WERI-Rb-1 (cell line): ENCODE measurements at places on chromosomes 7 and 10.
A peak's percentile ranks its signal among the peaks of the same experiment; 100 is the strongest.

- peak; percentile 30 for DNase-seq
Observed at GRCh38 chr10:80204677-80205476, 460 bp downstream of the ANXA11 start.

DNA sequence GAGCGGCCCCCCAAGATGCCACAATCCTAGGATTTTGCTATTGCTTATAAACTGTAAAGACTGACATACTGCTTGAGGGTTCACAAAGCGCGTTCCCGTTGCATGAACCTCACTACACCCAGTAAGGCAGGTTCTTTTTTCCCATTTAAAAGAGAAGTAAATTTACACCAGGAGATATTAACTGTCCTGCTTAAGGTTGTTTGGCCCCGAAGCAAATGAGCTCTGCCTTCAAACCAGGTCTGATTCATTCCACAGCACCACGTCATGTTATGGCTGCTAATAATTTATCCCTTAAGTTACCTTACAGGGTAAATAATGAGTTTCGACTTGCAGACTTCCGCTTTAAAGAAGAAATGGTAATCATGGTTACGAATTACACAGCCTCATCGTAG lies 559 bp upstream of the FKBP14 start:
- no peak for DNase-seq

GRCh38 chr7:130486954-130487436 lies 4.9 kb upstream of the MEST start:
- DNase-seq = no peak

GRCh38 chr7:129771201-129771927 lies 159.8 kb downstream of the NRF1 start:
- DNase-seq = no peak

DNA sequence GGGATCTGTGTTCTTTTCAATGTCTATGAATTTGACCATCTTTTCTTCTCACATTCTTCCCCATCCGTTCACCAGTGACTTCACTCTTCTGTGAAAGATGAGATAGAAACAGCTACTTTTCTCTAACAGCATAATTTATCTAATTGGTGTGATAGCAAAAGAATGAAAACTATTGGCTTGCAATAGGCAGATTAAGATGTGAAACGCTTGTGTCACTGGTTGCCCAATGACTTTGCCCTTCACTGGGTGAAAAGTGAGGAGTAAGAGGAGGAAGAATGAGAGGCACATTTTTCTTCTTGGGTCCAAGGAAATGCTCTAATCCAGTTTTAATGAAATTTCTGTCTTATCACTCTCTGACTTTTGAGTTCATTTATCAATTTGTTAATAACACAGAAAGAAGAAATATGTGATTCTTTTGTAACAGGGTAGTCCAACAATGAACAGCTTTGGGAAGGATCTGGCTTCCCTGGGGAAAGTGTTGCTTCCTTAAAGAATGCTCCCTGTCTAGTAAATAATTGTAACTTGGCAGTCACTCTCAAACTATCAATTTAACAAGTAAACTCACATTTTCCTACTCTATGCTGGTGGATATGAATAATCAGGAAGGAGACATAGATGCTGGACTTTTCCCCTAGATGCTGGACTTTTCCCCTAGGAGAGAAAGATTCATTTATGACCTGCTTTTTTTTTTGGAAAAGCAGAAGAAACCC lies 35.1 kb downstream of the BET1 start:
- DNase-seq = no peak

- DNase-seq = no peak
Observed at GRCh38 chr7:43351683-43352082, 231.2 kb upstream of the STK17A start.

- no peak for DNase-seq
Observed at GRCh38 chr7:155907450-155908200, 95.4 kb upstream of the SHH start.

DNA sequence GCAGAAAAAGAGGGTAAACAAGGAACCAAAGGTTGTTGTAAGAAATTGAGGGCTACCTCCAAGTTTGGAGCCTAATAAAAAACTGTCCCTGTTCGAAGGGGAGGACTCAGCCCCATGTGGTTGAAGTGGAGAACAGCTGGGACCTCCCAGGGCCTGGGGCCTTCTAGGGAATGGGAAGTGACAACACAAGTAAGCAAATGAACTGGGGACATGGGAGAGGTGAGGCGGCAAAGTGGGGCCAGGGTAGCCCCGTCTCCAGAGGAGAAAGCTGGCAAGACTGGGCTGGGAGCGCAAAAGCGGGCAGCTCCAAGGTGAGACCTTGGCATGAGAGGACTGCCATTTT lies 198.1 kb downstream of the ZNF438 start:
- DNase-seq = no peak

DNA sequence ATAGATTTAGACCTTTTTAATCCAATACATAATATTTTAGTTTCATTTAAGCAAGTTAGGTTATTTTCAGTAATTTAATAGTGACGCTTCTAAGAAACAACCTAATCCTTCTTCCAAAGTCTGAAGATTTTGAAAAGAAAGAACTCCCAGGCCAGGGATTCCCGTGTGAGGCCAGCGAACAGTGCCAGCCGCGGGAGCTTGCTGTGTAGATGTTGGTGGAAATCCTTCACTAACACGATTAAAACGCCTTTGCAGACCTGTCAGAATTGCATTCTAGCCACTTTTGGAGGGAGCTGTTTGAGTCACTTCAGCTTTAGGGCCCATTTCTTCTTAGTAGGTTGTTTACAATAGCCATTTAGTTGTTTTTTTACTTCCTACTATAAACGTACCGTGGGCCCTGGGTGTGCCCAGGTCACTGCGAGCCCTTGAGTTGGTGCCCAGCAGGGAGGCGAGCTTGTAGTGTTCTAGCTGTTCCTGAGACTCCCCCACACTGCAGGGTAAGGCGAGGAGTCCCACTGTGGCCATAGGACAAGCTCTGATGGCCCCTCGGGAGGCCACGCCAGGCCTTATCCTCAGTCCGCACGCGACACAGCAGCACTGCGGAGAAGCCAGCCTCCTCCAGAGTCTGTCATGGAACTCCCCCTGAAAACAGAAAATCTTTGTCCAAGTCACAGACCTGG lies 32.3 kb downstream of the PPP2R2D start:
- DNase-seq = no peak

DNA sequence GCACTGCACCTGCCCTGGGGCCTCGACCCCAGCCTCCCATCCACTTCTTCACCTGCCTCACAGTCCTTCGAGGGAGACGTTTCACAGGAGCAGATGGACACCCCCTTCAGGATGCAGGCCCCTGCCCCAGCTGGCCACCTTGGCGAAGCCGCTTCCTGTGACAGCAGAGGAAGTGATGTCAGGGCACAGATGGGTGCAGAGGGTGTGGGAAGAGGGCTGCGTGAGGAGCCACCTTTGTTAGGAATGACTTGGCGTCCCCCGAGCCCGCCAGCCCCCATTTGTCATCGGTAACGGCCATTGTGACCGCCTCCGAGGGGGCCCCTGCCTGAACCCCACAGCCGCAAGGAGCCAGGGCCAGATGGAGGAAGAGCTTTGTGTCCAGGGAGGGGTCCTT lies 47.4 kb upstream of the SLC29A3 start:
- peak; percentile 21 for DNase-seq

- no peak for DNase-seq
Observed at GRCh38 chr7:80611779-80612178, 26.7 kb upstream of the CD36 start.

- DNase-seq = no peak
Observed at GRCh38 chr10:97080051-97080776, 105.5 kb downstream of the SLIT1 start.

DNA sequence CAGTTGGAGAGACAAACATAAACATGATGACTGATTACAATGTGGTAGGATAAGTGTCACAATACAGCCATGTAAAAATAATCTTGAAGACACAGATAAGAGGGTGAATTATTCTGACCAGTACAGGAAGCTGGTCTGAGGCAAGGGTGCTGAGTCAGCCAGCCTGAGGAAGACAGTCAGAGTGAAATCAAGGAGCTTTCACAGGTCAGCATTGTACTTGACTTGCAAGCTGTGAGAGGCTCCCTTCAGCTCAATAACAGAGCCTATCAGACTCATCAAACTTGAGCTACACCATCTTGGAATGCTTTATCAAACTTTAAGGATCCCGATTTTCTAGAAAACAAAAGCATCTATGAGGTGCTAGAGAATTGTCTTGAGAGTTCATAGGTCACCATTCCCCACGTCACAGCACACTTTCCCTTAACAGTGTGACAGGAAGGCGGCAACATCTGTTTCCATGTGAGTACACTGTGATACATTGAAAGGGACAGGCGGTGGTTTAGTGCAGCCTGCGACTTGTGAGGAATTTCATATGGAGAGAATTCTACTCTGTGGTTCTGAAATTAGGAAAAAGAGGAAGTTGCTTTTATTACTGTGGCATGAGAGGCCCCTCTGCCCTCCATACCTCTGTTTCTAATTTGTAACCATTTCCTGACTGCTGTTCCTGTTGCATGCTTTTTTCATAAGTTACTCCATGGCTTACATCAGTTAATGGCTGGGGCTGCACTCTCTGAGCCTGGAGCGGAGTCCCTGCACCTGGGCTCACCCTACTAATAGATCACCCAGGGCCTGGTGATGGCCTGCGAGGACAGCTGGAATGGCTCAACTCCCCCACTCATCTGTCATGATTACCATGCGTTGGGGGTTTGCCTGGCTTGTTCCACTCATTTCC lies 417.1 kb downstream of the SUGCT start:
- DNase-seq = peak; percentile 14

DNA sequence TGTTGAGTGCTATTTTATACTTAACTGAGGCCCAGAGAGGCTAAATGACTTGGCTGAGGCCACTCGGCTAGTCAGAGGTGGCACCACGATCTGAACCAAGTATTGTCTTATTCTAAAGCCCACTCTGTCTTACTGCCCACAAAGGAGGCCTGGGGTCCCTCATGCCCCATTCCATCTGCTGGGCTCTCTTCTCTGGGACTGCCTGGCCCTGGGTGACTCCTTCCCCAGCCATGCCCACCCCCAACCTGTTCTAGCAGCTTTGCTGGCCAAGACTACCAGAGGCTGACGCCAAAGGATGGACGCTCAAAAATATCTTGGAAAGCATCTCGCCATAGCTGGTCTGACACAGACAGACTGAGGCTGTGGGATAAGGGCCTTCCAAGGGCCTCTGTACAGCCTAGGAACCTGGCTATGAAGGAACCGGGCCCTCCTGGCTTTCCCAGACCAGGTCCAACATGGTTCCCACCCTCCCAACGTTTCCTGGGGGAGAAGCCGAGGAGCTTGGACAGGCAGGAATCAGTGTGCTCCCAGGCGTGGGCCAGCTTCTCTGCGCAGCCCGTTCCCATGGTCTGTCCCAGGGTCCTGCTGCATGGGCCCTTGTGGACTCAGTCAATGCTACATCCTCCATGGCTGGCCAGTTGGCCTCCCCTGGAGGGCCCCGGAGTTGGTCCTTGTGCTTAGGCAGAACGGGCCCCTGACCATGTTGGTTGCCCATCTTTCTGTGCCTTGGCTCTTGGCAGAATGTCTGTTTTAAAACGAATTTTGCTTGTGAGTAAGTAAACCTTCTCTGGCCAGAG lies 11.7 kb downstream of the HSPA12A start:
- no peak for DNase-seq

DNA sequence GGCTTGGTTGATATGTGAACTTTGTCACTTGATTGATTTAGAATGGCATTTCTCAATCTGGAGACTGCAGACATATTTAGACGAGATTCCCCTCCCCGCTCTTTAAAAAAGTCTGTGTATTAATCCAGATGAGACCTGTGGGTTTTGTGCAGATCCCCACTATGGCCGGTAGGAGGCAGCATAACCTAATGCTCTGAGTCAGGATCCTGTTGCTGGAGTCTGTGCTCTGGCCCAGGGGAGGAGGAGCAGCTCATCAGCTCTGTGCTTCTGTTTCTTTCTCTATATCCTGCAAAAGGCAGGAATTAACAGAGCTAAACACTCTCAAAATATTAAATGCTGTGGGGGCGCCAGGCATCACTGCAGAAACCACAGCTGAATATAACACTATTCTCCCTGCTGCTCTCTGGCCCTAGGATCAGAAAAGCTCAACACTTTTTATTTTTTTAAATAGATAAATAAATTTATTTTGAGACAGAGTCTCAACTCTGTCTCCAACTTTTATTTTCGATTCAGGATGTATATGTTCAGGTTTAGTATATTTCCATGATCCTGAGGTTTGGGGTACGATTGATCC lies 23.9 kb upstream of the SEPHS1 start:
- DNase-seq = peak; percentile 65

- no peak for DNase-seq
Observed at GRCh38 chr7:214410-215212, 22.2 kb downstream of the FAM20C start.

DNA sequence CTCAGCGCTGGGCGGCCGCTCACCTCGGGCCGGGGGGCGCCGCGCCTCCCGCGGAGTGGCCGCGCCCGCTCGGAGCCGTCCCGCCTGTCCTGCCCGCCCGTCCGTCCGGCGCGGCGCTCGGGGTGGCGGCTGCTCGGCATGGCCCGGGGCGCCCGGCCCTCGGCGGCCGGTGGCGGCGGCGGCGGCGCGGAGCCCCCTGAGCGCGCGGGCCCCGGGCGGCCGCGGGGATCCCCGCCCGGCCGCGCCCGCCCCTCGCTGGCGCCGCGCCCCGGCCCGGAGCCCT lies 338 bp downstream of the SDK1 start:
- no peak for DNase-seq

- no peak for DNase-seq
Observed at GRCh38 chr10:58480321-58480720, 32.4 kb upstream of the BICC1 start.

DNA sequence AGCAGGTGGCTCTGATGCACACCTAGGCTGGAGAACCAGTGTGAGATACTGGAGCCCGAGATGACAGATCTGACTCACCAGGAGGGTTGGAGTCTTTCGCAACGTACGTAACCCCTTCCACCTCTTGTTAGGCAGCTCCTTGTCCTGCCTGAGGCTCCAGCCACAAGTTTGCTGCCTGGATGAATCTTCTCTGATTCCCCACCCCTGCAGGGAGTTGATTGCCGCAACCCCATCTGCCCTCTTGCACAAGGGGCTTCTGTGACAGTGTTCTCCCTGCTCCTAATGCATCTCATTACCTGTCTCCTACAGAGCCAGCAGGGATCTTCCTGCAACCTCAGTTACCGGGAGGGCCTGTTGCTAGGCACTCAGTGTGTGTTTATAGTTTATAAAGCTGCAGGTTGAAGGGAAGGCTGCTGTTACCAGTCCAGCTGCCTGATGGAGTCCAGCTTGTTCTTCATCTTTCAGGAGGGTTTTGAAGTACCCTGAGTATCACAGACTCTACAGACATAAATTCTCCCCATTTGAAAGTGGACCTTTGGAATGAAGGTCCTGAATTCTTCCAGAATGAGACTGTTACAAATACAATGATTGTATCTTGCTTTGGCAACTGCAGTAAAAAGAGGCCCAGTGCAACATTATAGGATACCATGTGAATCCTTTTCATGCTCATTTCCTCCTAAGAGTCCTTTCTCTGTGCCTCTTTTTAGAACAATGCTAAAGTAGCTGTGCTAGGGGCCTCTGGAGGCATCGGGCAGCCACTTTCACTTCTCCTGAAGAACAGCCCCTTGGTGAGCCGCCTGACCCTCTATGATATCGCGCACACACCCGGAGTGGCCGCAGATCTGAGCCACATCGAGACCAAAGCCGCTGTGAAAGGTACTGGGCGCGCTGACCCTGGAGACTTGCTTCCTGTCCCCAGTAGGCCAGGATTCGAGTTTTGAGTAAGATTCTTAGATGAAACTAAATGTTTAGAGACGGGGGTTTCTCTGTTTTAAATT lies 6.5 kb downstream of the MDH2 start:
- no peak for DNase-seq

- DNase-seq = no peak
Observed at GRCh38 chr7:107179326-107180164, 10.7 kb downstream of the HBP1 start.

- DNase-seq = no peak
Observed at GRCh38 chr7:36638586-36639263, 85.6 kb downstream of the AOAH start.

GRCh38 chr10:8312079-8312478 lies 257.6 kb downstream of the GATA3 start:
- DNase-seq = no peak

GRCh38 chr10:66777665-66778064 lies 148.2 kb upstream of the LRRTM3 start:
- DNase-seq = no peak
